Smooth muscle cell of the umbilical artery (primary cell): ENCODE measurements at places on chromosomes 2 and 18. TPM values are rescaled to one million over a fixed set of nuclear protein-coding genes. Genes with fewer than 3 reads are reported as not detected.

The RBM43 gene
- 3.1 and 4.8 TPM in 2 replicates for total RNA-seq

The TMEM37 gene
- total RNA-seq, result 0.30 TPM in 1 of 2 replicates, not detected in the other

The RAMP1 gene
- 0.23 and 1.5 TPM in 2 replicates for total RNA-seq

The ZNF892 gene
- total RNA-seq, result 6.0 and 10.4 TPM in 2 replicates

The GNAL gene
- 0.32 and 0.89 TPM in 2 replicates for total RNA-seq

The PDE1A gene
- 0.32 and 0.89 TPM in 2 replicates for total RNA-seq

The NYAP2 gene
- not detected in 2 replicates for total RNA-seq

The EML6 gene
- total RNA-seq, result 1.7 and 4.8 TPM in 2 replicates

The CCDC141 gene
- total RNA-seq, result not detected in 2 replicates

The LINC00305 gene
- not detected in 2 replicates for total RNA-seq

The ANKMY1 gene
- total RNA-seq, result 4.2 and 11.5 TPM in 2 replicates

The ANKRD30B gene
- total RNA-seq, result 0.05 TPM in 1 of 2 replicates, not detected in the other
